Cerebellar nuclear complex (tissue), 1 donor: ENCODE measurements at places on chromosomes 3 and 15.

DNA sequence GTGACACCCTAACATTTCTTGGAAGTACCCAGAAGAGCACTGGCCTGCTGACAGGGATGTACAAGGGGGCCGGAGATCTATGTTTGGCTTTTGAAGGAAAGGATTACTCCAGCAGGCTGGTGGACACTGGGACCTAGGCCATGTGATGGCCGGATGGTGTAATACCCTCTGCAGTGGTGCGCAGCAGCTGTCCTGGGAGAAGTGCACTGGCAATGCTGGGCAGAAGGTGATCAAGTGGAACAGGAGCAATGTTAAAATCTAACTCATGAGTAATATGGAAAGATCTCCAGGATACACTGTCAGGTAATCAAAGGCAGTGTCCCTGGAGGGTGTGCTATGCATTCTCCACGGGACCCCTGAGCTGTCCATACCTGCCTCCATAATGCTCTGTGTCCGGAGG, 71.2 kb upstream of the POMGNT2 start:
- no peak for DNase-seq

- no peak for DNase-seq
Observed at GRCh38 chr15:78565097-78565950, at the start of gene CHRNA5. TSS of gene CHRNA5 (plus strand) at chr15:78565520. CDS start at chr15:78565720, 200 bp downstream.

- no peak for DNase-seq
Observed at GRCh38 chr3:192262001-192262400, 465.3 kb downstream of the FGF12 start.

DNA sequence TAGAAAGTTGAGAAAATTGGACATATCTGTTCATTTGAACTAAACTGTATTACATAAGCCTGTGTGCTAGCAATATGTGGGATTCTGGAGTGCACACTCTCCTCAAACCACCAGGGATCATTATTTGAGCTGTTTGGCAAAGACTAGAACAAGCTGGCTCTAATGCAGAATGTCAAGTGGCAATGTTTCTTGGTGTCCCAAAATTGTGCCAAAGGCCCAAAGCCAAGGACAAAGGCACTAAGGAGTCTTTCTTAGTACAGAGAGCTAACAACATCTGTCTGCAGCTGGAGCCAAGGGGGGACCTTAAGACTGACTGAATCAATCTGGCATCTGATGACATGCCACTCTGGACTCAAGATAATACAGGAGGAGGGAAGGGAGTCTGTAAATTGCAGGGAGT, 76.7 kb upstream of the STRIT1 start:
- no peak for DNase-seq

DNA sequence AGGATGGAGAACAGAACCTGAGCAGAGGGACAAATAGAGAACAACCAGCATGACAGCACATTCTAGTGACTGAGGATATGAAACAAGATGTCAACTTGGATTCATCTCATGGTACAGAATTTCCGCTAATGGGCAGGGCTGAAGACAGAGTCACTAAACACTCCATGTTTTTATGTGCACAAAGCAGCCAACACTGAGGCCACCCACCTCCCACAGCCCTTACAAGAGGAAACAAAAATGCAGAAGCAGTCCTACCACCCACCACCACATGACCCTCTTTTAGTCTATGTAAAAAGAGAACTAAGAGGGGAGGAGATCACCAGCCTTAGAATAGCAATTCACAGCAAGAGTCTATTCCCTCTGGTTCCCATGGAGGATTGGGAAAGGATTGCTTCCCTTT, 131.4 kb upstream of the UBE2E2 start:
- no peak for DNase-seq

GRCh38 chr3:120569222-120570057, 26.7 kb upstream of the NDUFB4 start:
- DNase-seq: no peak

DNA sequence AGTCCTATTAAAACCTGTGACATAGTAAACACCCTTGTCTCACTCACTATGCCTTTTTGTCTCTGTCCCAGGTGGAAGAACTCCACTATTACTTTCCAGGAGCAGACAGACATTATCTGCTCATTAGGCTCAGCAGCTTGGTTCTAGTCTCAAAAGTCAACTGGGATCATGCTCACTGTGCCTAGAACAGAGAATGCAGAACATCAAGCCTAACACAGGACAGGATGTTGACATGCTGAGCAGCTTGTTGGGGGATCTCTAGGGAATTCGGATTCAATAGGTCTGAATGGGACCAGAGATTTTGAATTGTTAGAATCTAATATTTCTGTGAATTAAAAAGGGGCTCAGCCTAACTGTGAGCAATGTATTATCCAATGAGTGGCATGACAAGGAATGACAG, 6.4 kb downstream of the MB21D2 start:
- no peak for DNase-seq

DNA sequence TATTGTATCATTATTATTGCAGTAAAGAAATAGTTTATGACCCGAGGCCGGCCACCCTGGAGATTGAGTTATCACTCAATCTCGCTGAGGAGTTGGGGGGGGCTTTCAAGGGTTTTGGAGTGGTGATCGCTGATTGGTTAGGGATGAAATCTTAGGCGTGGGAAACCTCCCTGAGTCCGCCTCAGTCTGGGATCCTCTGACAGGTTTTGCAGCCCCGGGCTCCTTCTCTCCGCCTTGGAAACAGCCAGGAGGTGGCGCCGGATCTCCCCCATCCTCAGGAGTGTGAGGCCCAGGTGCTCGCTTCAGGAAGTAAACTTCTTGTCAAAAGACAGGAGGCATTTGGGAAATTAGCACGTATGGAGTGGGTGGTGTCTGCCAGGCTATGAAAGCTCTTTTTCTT, 41.1 kb upstream of the SEC61A1 start:
- DNase-seq: no peak

- no peak for DNase-seq
Observed at GRCh38 chr15:52337198-52337853, 41.7 kb upstream of the MYO5C start.

GRCh38 chr3:133954717-133955360, 59.2 kb upstream of the RAB6B start:
- DNase-seq: no peak

DNA sequence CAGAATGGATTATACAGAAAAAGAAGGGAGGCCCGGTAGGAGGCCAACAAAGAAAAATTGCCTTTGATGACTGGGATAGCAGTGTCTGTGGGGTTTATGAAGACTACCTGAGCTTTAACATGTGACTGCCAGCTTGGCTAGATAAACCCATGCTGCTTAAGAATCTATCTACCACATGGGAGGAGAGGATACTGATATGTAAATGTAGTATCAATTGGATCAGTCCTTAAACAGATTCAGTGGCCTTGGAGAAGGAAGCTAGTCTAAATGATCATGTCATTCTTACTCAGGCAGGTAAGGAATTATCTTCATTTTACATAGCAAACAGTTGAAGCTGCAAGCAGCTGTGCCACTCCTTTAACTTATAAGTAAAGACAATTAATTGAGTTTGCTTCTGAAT, 50.0 kb upstream of the SYNPR start:
- no peak for DNase-seq

DNA sequence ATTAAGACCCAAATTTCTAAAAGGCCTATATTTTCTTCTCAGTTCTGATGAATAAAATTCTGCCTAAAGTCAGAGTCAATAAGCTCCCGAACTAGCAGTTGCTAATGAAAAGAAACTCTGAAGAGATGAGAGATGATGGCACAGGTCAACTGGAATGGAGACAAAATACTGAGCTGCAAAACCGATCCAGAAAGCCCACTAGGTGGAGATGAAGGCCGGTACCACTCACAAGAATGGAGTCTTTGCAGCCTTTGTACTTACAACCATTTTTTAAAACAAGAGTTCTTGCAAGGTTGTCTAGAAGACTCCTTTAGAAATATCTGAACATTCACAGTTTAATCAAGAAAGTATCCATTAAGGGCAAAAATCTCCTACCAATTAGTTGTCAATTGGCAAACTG, 119.9 kb upstream of the TJP1 start:
- no peak for DNase-seq

- DNase-seq: no peak
Observed at GRCh38 chr3:104909198-104909597, 457.5 kb upstream of the ALCAM start.

- no peak for DNase-seq
Observed at GRCh38 chr3:194540274-194540905, 53.6 kb upstream of the ATP13A3 start.

DNA sequence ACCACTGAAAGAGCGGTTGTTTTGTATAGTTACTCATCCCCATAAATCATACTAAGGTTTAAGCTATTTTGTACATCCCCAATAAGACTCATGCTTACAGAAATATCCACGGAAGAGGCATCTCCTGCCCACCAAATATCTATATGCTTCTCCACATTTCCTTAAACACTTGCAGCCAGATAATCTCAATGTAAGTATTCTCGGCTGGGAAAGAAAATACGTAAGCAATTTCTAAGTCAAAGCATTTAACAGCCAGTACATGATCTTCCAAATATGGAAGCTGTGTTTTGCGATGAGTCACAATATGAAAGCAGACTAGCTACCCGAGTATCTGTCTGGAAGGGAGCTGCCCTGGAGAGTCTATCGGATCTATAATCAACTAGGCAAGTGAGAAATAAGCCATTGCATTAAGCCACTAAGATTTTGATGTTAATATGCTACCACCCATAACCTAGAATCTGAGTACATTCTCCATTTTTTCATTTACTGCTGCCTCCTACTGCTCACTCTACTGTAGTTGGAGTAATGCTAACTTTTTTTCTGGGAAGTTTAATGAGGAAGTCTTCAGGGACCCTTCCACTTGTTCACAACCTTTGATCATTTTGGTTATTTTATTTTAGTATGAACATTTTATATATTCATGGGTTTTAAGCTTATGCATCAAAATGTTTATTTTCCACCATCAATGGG, 26.9 kb upstream of the ZMAT3 start:
- DNase-seq: no peak

- no peak for DNase-seq
Observed at GRCh38 chr3:73271-73670, 123.3 kb upstream of the CHL1 start.

DNA sequence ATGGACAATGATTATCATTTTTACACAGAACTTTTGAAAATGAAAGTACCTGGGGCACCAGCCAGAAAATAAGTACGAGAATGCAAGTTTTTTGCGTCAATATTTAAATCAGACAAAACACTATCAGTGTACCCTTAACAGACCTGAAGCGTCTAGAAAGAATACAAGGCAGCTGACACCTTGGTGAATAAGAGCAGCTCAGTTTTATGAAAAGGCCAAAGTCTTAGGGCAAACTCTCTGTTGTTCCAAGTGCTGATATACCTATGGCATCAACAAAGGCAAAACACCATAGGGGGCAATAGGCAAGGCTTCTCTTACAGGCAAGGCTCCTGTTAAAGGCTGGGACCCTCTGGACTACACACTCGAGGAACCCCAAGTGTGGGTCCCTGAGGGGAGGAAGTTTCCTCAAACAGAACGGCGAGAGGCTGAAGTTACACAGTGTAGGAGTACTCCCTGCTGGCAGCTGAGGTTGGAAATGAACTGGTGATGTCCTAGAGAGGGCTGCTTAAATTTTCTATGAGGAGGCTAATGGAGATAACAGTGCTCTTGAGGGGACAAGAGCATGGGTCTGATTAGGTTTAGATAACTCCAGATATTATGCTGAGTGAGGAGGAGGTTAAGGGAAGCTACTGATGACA, 291.0 kb downstream of the TIGIT start:
- DNase-seq: no peak

DNA sequence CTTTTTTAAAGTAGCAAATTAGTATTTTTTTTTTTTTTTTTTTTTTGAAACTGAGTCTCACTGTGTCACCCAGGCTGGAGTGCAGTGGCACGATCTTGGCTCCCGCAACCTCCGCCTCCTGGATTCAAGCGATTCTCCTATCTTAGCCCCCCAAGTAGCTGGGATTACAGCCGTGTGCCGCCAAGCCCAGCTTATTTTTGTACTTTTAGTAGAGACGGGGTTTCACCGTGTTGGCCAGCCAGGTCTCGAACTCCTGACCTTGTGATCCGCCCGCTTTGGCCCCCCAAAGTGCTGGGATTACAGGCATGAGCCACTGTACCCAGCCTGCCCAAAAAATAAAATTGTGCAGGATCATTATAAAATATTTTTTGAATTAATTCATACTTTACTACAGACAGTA, 272.2 kb upstream of the UBE2E1 start:
- no peak for DNase-seq

- no peak for DNase-seq
Observed at GRCh38 chr15:28962851-28963710, 77.3 kb downstream of the APBA2 start.

GRCh38 chr3:79306934-79307570, 460.7 kb downstream of the ROBO1 start:
- no peak for DNase-seq

GRCh38 chr15:76846782-76847181, 58.4 kb downstream of the SCAPER start:
- DNase-seq: no peak

DNA sequence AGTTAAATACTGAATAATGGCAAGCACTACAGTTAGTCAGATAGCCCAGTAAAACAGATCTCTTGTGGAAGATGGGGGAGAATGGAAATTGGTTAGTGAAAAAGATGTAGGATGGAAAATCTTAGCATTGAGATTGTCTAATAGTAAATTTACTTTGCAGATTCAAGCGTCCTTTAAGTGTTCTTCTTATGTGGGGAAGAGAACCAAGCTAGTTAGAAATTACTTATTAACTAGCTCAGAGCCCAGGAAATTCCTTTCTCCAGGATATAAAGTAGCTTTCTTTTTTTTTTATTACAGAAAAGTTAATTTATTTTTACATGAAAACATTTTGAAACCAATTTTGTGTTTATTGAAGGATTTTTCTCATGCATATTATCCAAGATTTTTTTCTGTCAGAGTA, 36.7 kb downstream of the TIPARP start:
- no peak for DNase-seq

GRCh38 chr3:79773291-79773690, 5.5 kb upstream of the ROBO1 start:
- no peak for DNase-seq

GRCh38 chr3:33134026-33134625, 20.3 kb downstream of the CRTAP start:
- no peak for DNase-seq

- DNase-seq: no peak
Observed at GRCh38 chr15:88900309-88900981, 5.1 kb upstream of the HAPLN3 start.

- no peak for DNase-seq
Observed at GRCh38 chr3:161028555-161029153, 76.5 kb downstream of the B3GALNT1 start.

DNA sequence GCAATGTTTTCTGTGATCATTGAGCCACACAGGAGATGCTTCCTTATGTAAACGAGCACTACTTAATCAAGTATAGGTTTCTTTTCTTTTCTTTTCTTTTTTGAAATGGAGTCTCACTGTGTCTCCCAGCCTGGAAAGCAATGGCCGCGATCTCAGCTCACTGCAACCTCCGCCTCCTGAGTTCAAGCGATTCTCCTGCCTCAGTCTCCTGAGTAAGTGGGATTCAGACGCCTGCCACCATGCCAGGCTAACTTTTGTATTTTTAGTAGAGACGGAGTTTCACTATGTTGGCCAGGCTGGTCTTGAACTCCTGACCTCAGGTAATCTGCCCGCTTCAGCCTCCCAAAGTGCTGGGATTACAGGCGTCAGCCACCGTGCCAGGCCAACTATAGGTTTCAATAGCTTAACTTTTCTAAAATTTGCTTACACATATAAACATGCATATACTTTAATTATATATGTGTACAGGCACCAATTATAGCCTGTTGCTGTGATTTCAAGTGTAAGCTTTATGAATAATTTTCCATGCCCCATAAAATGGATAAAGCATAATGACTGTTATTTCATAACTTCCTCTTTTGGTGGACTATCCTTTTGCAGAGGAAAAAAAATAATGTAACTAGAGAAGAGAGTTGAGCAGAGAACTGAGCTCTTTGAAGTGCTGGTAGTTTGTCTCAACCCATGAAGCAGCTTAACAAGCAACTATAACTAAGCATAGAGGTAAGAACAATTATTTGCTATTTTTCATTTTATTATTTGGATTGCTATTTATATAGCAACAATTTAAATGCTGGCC, 24.8 kb upstream of the MBNL1 start:
- DNase-seq: no peak
